ENCODE measurements at places on chromosomes 5 and 9.

- DNase-seq = no peak
Measured at GRCh38 chr5:102627315-102627714, 127.8 kb upstream of the PAM start.

- no peak for DNase-seq
Measured at GRCh38 chr5:56898213-56898612, 11.2 kb upstream of the SETD9 start.

GRCh38 chr9:89743216-89743572, 138.4 kb downstream of the GADD45G start:
- DNase-seq = no peak

- no peak for DNase-seq
Measured at GRCh38 chr5:69042500-69042899, 51.3 kb upstream of the SLC30A5 start.

- DNase-seq = no peak
Measured at GRCh38 chr5:75457161-75457560, 54.3 kb downstream of the CERT1 start.

- DNase-seq = no peak
Measured at GRCh38 chr5:174937201-174938123, 213.1 kb downstream of the MSX2 start.

GRCh38 chr5:169691471-169691870, 54.4 kb downstream of the DOCK2 start:
- no peak for DNase-seq

DNA sequence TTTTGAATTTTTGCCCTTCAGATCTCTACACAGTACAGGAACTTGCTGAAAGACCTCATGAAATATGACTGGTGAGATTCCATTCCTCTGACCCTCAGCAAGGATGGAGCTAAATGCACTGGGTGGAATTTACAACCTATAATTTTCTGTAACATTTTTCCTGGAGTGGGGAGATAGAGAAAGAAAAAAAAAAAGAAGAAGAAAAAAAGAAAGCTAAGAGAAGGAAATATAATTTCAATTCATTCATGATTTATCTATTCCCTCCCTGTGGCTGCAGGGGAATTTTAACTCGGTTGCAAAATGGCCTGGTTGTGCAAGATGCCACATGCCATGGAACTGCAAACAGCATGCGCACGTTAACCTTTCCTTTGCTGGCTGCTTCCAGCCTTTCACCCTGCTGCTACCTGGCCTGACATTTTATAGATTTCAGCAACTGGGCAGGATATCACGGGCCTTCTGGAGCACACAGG, 155.4 kb downstream of the FSTL4 start:
- no peak for DNase-seq

DNA sequence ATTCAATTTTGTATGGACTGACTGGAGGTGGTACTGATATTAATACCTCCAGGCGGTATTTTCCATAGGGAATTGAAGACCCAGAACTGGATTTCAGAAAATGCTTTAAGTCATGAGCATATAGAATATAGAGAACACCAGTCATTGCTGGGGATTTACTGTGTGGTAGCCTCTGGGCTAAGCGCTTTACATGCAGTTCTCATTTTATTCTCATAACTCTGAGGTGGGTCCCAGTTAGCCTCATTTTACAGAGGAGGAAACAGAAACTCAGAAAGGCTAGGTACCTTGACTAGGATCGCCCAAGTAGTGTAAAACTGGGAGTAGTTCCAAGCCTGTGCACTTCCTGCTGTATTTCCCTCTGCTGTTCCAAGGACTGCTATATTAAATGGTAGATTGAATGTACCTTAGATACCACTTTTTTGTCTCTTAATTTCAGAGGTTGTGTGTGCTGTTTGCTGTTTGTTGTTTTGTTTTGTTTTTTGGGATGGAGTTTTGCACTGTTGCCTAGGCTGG, 13.8 kb downstream of the SLC44A1 start:
- DNase-seq = no peak

- no peak for DNase-seq
Measured at GRCh38 chr5:89064054-89064453, 181.1 kb upstream of the MEF2C start.

DNA sequence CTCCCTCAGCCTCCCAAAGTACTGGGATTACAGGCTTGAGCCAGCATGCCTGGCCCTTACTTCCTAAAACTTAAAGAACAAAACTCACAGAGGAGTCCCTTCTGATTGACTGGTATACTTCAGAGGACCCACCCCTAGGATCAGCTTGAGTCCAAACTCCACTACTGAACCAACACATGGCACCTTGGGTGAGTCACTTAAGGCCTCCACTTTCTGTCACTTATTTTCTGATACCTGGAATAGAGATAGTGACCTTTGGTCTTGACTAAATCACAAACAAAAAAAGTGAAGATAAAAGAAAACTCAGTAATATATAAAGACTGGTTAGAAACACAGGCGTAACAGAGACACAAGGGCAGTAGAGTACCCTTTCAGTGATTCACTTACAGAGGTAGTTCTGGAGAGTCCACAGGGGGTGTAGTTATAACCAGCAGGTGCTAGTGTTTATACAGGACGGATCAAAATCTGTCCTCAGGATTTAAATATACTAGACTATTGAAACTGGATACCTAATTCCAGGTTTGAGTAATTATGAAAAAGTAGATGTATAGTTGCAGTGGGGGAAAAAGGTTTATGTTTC, 274.3 kb upstream of the ANKRD55 start:
- no peak for DNase-seq

- DNase-seq = no peak
Measured at GRCh38 chr5:1808439-1808838, 7.2 kb downstream of the NDUFS6 start.

GRCh38 chr5:61840361-61840760, 465.6 kb upstream of the KIF2A start:
- no peak for DNase-seq

GRCh38 chr5:68545636-68546295, 330.2 kb downstream of the PIK3R1 start:
- DNase-seq = no peak
